Endothelial cell (in vitro differentiated cells): ENCODE measurements at places on chromosomes 4 and X. TPM values are rescaled to one million over a fixed set of nuclear protein-coding genes. Genes with fewer than 3 reads are reported as not detected.

DNA sequence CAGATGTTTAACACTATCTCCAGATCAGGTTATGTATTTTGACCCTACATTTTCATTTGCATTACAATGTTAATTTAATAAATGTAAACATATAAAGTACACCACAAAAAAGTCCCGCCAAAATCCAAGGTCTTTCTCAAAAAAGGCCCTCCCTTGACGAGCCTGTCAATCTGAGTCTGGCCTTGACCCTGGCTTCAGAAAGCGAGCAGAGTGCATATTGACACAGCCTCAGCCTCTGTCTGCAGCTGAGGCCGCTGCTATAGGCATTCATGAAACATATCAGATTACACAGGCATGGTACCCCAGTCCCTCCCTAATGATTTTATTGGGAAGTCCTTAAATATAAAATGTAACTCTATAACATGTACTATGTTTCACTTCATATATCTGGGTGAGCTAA, 6.2 kb downstream of the MBNL3 start:
- no peak for DNase-seq

GRCh38 chr4:165506849-165507248, 128.0 kb downstream of the CPE start:
- no peak for DNase-seq

Gene DDIT4L
- 3.4 TPM for total RNA-seq

DNA sequence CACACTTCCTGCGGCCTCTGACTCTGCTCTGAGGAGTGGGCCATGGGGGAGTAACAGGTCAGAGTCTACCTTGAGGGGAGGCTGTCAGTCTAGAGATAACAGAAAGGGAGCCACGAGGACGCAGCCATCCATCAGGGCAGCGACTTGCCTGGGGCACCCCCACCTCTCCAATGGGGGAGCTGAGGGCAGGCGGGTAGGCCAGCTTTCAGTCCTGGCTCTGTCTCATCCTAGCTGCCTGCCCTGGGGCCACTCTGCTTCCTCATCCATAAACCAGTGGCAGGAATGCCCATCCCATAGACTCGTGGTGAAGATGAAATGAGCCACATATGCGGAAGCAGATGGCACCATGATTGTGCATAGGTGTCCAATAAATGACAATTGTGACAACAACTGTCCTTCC, 13.2 kb downstream of the MAGED2 start:
- no peak for DNase-seq

Gene AMBN
- total RNA-seq: not detected

Gene GSX2
- not detected for total RNA-seq

Gene PFKFB1
- 0.49 TPM for total RNA-seq

Gene SHROOM4
- 35.8 TPM for total RNA-seq

Gene FRMPD4
- total RNA-seq: 0.03 TPM

Gene DCAF12L1
- 1.9 TPM for total RNA-seq

DNA sequence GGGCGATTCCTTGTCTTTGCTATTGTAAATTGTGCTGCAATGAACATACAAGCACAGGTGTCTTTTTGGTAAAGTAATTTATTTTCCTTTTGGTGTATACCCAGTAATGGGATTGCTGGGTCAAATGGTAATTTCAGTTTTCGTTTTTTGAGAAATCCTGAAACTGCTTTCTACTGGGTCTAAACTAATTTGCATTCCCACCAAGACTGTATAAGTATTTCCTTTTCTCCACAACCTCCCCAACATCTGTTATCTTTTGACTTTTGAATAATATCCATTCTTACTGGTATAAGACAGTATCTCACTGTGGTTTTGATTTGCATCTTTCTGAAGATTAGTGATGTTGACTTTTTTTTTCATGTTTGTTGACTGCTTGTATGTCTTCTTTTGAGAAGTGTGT, 2506.0 kb downstream of the PCDH7 start:
- DNase-seq: no peak

Gene MMRN1
- total RNA-seq: 304 TPM

Gene GABRE
- total RNA-seq: 2.0 TPM

Gene SMIM10L2A
- total RNA-seq: 23.6 TPM

GRCh38 chr4:76055421-76055820, 19.1 kb upstream of the ART3 start:
- DNase-seq: no peak

GRCh38 chrX:97556359-97556758, 672.7 kb downstream of the RPA4 start:
- no peak for DNase-seq

Gene RAB9B
- total RNA-seq: 2.3 TPM

DNA sequence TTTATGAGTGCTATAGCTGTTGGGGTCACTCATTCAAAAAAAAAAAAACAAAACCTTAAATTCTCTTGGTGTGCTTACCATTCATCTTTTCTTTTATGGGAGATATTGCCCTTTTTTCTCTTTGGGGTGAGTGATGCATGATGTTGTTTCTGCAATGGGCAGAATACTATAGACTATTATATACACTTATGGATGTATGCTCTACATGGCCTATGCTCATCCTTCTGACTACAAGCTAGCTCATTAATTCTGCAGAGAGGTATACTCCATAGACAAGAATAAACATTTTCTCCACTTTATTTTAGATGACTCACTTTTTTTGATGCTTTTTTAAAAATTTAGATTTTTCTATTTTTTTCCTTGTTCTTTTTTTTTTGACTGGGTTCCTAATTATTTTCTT, 160.3 kb upstream of the ANK2 start:
- DNase-seq: no peak

- no peak for DNase-seq
Observed at GRCh38 chr4:116024954-116025708, 911.7 kb upstream of the NDST4 start.

Gene CFI
- total RNA-seq: 2.6 TPM

Gene STEEP1
- 24.2 TPM for total RNA-seq

- no peak for DNase-seq
Observed at GRCh38 chr4:141247430-141247780, 26.7 kb downstream of the ZNF330 start.

Gene SSX4B
- not detected for total RNA-seq

- DNase-seq: no peak
Observed at GRCh38 chrX:46611658-46612362, 38.2 kb downstream of the CHST7 start.

DNA sequence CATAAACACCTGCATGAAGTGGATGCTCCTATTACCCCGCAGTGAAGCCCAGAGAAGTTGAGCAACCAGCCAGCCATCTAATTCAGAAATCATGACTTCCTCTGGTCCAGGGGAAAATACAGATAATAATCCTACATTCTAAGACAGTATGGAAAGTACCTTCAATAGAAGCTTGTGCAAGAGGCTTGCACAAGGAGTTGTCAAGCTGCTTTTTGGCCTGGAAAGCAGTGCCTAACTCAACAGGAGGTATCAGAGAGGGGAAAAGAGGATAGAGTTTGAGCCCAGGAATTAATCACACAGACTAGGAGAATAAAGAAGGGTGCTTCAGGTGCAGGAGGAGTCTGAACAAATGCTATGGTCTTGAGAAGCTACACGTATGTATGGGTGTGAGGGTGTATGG, 26.7 kb downstream of the TMEM192 start:
- DNase-seq: no peak

DNA sequence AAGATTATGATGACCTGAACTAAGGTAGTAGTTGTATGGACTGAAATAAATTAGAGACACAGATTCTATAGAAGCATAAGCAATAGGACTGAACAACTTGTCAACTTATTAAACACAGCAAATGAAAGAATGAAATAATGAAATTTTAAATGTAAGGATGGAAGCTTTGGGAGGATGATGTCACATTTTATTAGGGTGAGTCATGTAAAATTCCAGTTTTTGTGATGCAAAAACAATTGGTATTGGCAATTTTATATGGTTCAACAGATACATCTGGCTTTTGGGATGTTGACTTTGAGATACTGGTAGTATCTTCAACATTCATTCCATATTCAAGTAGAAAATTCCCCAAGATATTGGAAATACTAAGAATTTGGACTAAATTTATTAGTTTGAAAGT, 72.7 kb upstream of the IL15 start:
- no peak for DNase-seq

Gene SMIM10
- 0.51 TPM for total RNA-seq

DNA sequence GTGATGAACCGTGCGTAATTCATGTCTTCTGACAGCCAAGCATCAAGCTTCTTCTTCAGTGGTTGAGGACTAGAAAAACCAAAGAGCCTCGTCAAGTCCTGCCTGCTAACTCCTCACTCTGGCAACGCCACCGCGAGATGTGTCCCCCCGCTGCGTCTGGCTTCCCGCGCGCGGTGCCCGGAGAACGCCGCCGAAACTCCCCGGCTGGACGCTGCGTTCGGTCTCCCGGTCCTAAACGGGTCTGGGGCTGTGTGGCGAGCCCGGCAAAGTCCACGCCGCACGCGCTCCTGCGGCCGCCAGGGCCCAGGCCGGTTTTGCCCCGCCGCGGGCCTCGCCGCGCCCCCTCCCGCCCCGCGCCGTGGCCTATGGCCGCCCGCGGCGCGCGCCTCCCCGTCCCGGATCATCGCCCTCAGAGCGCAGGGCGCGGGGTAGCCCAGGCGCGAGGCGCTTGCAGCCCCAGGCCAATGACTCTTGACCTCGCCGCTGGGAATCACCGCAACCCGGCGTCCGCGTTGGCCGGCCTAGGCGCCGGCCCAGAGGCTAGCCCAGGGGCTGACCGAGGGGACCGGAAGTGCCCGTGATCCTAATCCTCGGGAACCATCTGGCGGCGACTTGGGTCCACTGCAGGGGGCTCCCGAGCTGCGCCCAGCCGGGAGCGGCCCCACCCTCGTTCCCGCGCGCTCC, at the start of gene AADAT:
Gene AADAT, minus strand, starts transcription at position 289 of the 684 bp plus-strand sequence. Its CDS starts 266 bp downstream, at position 23.
- DNase-seq: peak; percentile 82

Gene FAM199X
- 23.2 TPM for total RNA-seq

DNA sequence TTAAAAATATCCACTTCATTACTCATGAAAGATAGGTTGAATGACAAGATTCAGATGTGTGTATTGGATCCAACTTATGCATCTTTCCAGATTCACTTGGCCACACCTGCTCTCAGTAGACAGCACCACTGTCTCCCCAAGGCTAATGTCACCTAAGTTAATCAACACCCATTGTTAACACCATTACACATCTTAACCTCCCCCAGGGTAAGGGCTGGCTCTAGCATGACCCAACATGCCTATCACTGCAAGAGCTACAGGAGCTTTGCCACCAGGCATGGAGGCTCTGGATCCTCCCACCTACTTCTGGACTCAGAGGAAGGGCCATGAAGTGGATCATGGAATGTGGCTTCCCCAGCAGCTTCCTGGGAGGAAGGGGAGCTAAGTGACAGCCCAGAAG, 32.8 kb upstream of the LSM6 start:
- DNase-seq: no peak

DNA sequence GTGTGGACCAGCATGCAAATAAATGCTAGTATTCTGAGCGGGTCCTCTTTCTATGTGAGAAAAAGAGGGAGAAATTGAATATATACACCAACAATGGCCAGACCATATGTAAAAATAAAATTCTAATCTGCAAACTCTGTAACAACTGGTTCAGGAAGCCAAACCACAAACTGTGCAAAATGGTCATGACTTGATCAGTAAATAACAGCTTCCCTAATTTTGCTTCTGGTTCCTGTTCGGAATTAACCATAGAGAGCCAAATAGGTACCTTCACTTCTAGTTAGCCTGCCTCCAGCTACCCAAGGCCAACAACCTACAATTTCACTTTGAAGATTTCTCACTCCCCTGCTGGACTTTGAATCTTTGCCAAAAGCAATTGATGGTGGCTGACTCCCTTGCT, 1313.2 kb downstream of the ADGRL3 start:
- DNase-seq: no peak

GRCh38 chr4:88734403-88734949, 36.8 kb upstream of the NAP1L5 start:
- no peak for DNase-seq

- DNase-seq: no peak
Observed at GRCh38 chrX:20445109-20445508, 178.4 kb upstream of the RPS6KA3 start.

GRCh38 chr4:62256479-62256878, 1056.4 kb downstream of the ADGRL3 start:
- no peak for DNase-seq

Gene MORC4
- 4.5 TPM for total RNA-seq

GRCh38 chr4:183921335-183921734, 16.2 kb downstream of the STOX2 start:
- DNase-seq: no peak

DNA sequence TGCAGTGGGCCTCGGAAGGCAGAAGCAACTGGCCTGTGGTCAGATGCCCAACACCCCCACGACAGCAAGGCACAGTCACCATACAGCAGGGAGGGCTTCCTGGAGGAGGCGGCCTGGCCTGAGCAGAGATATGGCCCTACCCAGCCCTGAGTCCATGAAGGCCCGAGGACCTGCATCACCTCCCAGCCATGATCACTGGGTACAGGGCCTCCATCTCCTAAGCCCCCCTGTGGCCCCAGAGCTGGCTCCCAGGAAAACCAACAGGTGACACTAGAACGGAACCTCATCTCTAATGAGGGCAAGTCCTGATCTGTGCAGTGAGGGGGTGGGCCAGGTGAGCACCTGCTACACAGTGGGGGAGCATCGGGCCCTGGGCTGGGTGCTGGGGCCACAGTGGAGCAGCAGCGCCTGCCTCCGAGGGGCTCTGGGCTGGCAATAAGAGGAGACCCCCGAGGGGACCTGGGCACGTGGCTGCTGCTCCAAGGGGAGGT, 26.2 kb upstream of the MXD4 start:
- no peak for DNase-seq

- no peak for DNase-seq
Observed at GRCh38 chrX:71450433-71451106, 82.3 kb upstream of the OGT start.

DNA sequence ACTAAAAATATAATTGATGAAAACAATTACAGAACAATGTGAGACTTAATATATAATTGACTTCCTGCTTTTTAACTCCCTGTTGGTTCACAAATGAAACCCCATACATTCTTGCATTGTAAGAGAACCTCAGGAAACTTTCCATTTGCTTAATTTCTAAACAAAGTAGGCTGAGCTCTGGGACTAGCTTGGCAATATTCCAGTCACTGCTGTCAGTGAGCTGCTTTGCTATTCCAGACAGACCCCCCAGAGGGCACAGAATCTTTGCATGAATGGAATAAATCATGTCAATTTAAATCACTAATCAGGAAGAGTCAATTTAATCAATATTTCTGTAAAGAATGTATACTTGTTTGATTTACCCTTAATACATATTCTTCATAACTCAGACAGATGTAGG, 110.6 kb downstream of the NEXMIF start:
- no peak for DNase-seq

DNA sequence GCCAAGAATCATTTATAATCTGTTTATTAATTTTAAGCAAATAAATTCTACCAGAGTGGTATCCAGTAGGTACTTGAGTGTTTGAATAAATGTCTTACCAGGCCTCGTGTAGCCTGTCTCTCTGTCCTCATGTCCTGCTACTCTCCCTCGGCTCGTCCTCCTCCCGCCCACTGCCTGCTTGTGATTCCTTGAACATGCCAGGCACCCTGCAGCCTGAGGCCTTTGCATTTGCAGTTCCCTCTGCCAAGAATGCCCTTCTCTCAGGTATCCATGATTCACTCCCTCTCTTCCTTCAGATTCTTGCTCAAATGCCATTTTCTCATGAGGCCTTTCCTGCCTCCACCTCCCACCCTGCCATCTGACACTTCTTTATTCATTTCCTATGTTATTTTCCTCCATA, 209.7 kb upstream of the PRPS2 start:
- DNase-seq: no peak

Gene ITIH6
- total RNA-seq: 0.13 TPM

GRCh38 chr4:79980448-79980847, 92.6 kb downstream of the ANTXR2 start:
- no peak for DNase-seq

GRCh38 chr4:86935566-86935852, 698 bp downstream of the AFF1 start:
- no peak for DNase-seq

- DNase-seq: peak; percentile 71
Observed at GRCh38 chr4:2792711-2793585, at the start of gene SH3BP2. TSS of gene SH3BP2 (plus strand) at chr4:2793085. CDS start at chr4:2820618, 27,533 bp downstream.

- no peak for DNase-seq
Observed at GRCh38 chrX:51395480-51395809, 62.8 kb downstream of the NUDT10 start.
